ENCODE measurements at places on chromosomes 7 and 10. TPM values are rescaled to one million over a fixed set of nuclear protein-coding genes. Genes with fewer than 3 reads are reported as not detected.

ALOX5 gene
- total RNA-seq: 17.3 TPM

PLEKHS1 gene
- total RNA-seq: 0.45 TPM

DNA sequence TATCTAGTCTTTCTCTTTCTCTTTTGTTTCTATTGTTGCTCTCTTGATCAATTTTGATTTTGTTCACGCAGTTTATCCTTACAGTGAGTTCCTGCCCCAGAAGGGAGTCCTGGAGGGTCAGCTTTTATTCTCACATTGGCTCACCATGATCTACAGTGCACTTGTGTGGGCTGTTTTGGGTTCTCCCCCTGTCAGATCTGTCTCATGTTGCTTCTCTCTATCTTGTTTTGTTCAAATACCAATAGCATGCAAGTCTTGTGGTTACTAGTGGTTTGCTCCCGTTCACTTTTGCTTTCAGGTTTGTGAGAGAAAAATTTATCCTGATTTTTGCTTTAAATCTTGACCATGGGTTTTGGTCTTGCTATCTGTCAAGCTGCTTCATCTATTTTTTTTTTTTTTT lies 74.3 kb downstream of the PTN start:
- DNase-seq: no peak

DNA sequence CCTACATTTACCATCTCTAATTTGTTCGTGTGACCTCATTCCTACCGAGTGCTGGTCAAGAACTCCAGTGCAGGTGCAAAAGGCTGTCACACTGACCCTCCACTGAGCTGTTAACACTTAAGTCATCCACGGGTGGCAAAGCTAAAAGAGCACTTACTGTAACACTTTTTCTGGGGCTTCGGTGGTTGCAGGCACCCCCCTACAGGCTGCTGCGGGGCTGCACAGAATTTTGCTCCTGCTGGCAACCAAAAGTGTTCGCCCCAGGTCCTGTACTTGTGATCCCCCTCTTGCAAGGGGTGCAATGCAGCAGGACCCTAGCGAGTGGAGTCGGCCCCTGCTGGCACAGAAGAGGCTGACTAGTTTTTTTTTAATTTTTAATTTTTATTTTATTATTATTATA lies 298.9 kb upstream of the CNTNAP2 start:
- DNase-seq: no peak

Measured in type B pancreatic cell (in vitro differentiated cells).